Fibroblast of upper back skin (primary cell): ENCODE measurements at places on chromosomes 5 and 9.

GRCh38 chr5:180599981-180600553 is 8.8 kb upstream of the SCGB3A1 start:
- no peak for DNase-seq

DNA sequence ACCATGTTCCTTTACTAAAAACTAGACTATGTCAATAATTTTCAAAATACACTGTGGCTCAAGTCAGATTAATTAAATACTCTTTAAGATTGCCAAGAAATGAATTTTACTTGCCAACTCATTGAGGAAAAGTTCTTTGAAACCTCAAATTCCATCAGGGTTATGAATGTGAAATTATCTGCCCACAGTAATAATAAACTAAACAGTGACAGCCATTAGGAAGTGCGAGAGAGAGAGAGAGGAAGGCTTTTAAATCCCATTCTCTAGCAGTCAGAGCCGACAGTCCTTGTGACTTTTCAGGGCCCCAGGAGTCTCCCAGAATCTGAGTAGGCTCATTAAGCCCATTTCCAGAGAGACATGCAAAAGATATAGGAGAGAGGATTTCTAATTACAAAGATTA is 236.1 kb downstream of the MARCHF11 start:
- DNase-seq, result peak; percentile 69

GRCh38 chr5:154078272-154078671 is 39.5 kb downstream of the MFAP3 start:
- no peak for DNase-seq

GRCh38 chr5:143574236-143574635 is 170.8 kb upstream of the NR3C1 start:
- no peak for DNase-seq

DNA sequence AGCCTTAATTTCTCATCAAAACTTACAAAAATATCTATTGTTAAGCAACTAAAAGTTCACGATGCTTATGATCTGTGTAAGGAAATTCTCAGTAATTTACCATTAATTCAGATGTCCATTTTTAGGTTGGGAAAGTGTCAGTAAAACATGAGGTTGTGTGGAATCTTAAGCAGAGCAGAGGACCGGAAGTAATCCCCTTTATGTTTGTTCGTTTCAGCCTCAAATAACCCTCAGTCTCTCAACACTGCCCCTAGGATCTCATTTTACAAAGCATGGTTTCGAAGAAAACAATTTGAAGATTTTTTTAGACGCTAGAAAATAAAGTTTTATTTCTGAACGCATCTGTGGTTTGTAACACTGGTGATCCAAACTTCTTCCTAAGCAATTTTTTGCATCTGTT is 504.2 kb downstream of the MAT2B start:
- DNase-seq, result no peak

DNA sequence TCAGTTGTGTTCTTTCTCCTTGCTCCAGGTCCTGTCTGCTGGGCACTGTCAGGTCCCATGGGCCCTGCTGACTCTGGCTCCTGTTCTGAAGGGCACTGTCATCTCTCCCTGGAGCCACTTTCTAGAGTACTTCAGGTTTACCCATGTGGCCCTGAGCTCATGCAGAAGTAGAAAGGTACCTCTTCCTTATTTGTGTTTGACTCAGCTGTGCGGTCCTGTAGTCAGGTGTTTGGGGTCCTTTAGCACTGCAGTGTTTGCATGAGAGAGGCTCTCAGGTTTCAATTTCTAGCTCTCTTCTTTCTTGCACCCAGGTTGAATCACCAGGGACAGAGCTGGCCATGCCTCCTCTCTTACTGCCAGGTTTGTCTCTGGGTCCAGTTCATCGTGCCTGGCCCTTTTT is 71.5 kb downstream of the HSPA4 start:
- no peak for DNase-seq

DNA sequence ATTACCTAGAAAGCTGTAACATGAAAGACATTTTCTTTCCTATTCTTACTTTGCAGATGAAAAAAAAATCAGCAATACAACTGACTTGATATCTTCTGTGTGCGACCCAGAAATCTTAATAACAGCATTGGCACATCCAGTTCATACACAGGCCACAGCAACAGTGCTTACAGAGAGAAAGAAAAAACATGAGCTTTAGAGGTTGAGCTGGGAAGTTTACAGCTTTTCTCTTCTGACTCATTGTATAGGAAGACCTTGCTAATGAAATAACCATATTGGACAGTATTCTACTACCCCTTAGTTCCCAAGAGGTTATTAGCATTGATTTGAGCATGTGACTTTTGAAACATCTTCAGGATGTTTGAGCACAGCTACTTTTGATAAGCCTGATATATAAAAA is 1033.4 kb upstream of the DMAC1 start:
- DNase-seq, result peak; percentile 49

DNA sequence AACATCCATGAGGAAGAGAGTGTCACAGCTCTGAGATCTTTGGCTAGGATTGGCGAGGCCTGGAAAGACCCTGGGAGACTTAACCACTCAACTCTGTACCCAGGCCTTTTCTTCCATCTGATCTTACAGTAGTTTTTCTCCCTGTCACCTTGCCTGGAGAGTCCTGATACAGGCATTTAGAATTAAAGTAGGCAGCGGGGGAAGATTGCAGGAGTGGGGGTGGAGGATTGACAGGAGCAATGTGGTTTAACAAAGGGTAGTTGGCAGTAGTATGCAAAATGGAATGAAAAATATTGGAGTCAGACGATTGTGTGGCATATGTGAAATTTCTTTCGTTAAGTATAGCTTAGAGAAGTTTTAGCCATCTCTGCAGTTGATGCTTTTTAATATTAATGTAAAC is 16.9 kb downstream of the TMEFF1 start:
- DNase-seq, result no peak

GRCh38 chr9:81636255-81636599 is 53.1 kb downstream of the TLE1 start:
- DNase-seq, result no peak

- DNase-seq, result no peak
These were observed 676.4 kb downstream of the PRELID2 start for GRCh38 chr5:145158730-145159129.
